Cardiac muscle cell (in vitro differentiated cells and primary cell): ENCODE measurements at places on chromosomes 6 and 20.
A peak's percentile ranks its signal among the peaks of the same experiment; 100 is the strongest.

GRCh38 chr20:32446301-32447100 is 88.4 kb downstream of the ASXL1 start:
- peaks cover 16% of the 10 kb centered on the region for H3K36me3 ChIP-seq
- no peak for DNase-seq
- H3K27ac ChIP-seq = peak overlapping the region; percentile 71
- peaks cover 9% of the 10 kb centered on the region for H3K4me1 ChIP-seq

DNA sequence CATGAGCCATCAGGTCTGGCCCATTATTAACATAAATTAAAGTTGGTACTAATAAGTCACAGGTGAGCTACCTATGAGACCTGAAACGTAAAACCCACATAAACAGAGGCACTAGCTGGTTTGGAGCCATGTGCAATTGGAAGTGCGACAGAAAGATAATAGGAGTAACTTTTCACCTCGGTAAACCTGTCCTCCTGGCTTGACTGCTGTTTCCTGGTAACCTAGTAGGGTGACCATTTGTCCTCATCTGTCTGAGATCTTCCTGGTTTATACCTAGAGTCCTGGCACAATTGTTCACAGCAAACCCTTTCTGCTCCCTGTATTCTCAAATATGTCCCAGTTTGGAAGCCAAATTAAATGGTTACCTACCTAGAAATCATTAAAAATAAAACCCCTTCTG is 7.4 kb downstream of the TBC1D20 start:
- H3K27ac ChIP-seq = no peak overlapping the region
- H3K4me1 ChIP-seq = peaks cover 8% of the 10 kb centered on the region
- H3K36me3 ChIP-seq = no peaks in the 10 kb centered on the region
- H3K4me3 ChIP-seq = no peak overlapping the region
- no peaks in the 10 kb centered on the region for H3K27me3 ChIP-seq
- DNase-seq = no peak

- no peaks in the 10 kb centered on the region for H3K27me3 ChIP-seq
- peaks cover 3% of the 10 kb centered on the region for H3K36me3 ChIP-seq
- H3K27ac ChIP-seq = no peak overlapping the region
- peak; percentile 12 for DNase-seq
- H3K4me3 ChIP-seq = no peak overlapping the region
These were observed 31.8 kb downstream of the PSMF1 start for GRCh38 chr20:1150218-1150617.

DNA sequence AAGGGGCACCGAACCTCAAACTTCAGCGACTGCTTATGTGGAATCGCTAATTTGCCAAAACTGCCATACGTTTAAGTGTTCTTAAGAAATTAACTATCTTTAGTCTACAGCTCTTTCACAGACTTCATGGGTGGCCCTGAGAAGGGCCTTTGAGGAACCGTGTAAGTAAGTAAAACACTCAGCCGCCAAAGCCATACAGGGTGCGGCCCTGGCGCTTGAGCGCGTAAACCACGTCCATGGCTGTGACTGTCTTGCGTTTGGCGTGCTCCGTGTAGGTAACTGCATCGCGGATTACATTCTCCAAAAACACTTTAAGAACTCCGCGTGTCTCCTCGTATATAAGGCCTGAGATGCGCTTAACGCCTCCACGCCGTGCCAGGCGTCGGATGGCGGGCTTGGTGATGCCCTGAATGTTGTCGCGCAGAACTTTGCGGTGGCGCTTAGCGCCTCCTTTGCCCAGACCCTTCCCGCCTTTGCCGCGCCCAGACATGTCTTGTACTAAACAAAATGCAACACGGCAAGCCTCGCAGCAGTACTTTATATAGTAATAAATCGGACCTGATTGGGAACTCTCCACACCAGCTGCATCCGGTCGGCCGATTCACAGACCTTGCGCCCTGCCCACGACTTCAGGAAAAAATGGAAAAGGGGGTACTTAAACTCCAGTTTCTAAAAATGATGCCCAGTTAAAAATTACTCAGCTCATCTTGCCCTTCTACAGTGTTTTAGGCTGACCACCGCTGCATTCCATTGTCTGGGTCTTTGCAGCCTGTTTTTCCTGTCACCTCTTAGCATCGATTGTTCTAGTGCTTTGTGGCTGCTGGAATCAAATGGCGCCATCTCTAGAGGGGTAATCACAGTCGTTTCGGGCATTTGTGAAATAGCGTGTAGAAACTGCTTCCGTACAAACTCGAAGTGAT is 38.9 kb downstream of the OR2B2 start:
- no peaks in the 10 kb centered on the region for H3K36me3 ChIP-seq
- peak; percentile 40 for DNase-seq

DNA sequence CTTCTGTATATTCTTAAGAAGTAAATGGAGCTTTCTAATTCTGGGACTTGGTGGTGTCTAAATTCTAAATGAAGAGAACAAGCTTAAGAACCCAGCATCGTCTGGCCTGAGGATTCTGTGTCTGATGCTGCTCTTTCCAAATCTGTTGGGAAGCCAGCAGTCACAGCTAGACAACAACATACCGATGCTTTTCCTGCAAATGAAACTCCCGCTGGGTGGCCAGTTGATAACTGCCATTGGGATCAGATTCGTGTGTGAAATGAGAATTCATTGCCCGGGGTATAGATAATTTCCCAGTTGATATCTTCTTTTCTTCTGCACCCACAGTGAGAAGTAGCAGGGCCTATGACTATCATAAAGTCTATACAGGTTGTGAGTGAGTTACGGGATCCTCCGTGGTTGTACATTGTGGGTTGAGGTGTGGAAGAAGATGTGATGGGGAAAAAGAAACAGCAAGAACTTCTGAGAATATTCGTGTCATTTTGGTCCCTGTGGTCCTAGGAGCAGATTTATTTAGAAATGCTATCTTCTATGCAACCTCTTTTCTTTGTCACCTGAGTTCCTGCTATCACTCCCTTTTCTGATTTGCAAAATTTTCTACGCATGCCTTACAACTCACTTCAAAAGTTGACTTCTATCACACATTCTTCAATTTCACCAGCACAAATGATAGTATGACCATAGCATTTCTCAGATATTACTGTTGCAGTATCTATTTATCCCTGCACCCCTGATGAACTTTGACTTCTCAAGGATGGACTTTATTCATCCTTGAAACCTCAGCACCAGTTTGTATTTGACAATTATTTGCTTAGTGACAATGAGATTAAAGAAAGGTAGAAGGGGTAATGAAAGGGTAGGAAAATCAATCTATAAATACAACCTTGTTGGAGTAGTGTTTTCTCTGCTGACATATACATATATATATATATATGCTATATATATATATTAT is 10.4 kb downstream of the NOX3 start:
- H3K36me3 ChIP-seq = no peaks in the 10 kb centered on the region
- H3K27ac ChIP-seq = no peak overlapping the region
- peaks cover 10% of the 10 kb centered on the region for H3K4me1 ChIP-seq
- no peak overlapping the region for H3K4me3 ChIP-seq
- H3K27me3 ChIP-seq = no peaks in the 10 kb centered on the region

DNA sequence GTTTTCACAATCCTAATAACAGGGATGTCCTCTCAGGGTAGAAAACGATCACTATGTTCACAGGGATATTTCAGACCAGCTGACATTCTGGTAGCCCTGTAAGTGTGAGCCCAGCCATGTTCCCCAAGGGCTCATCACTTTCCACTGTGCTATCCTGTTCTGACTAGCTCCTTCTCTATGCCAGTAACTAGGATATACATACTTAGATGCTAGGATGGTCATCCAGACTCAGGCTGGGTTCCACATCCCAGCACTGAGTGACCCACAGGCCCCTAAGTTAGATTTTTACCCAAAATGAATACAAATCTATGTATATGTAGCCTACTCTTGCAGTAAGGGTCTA is 83.0 kb downstream of the CD164 start:
- no peaks in the 10 kb centered on the region for H3K36me3 ChIP-seq
- no peak overlapping the region for H3K4me3 ChIP-seq
- no peaks in the 10 kb centered on the region for H3K27me3 ChIP-seq
- peak overlapping the region; percentile 95 for H3K27ac ChIP-seq
- H3K4me1 ChIP-seq = peaks cover 54% of the 10 kb centered on the region
- DNase-seq = no peak

- no peak overlapping the region for H3K4me3 ChIP-seq
- H3K36me3 ChIP-seq = no peaks in the 10 kb centered on the region
- H3K27me3 ChIP-seq = no peaks in the 10 kb centered on the region
- H3K4me1 ChIP-seq = peaks cover 24% of the 10 kb centered on the region
These were observed 103.3 kb downstream of the IBTK start for GRCh38 chr6:82144007-82144851.

- no peaks in the 10 kb centered on the region for H3K36me3 ChIP-seq
- no peak overlapping the region for H3K27ac ChIP-seq
- no peak for DNase-seq
- H3K4me1 ChIP-seq = no peaks in the 10 kb centered on the region
- no peak overlapping the region for H3K4me3 ChIP-seq
- H3K27me3 ChIP-seq = peaks cover 30% of the 10 kb centered on the region
These were observed 7.0 kb downstream of the TMEM244 start for GRCh38 chr6:129853996-129854711.

GRCh38 chr6:29943053-29943966 is 978 bp downstream of the HLA-A start:
- H3K27ac ChIP-seq = no peak overlapping the region
- peak overlapping the region; percentile 65 for H3K4me3 ChIP-seq
- H3K36me3 ChIP-seq = no peaks in the 10 kb centered on the region
- H3K27me3 ChIP-seq = no peaks in the 10 kb centered on the region
- H3K4me1 ChIP-seq = no peaks in the 10 kb centered on the region
- no peak for DNase-seq

DNA sequence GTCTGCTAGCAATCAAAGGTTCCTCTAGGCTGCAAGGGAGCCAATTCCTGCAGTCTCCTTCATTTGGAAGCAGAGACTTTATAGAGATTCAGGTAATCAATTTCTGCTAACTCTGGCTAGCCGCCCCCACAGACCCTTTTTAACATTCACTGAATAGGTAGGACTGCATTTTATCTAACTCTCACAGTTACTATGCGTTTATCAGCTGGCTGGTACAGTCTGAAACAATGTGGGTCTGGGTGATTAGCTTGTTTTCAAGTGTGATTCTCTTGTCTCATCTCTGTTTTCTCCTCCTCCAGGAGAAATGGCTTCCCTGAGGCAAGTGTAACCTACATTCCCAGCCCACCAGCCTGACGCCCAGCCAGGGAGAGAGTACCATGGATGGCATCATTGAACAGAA is 73.3 kb downstream of the SYNDIG1 start:
- no peak for DNase-seq
- H3K27ac ChIP-seq = no peak overlapping the region
- H3K4me1 ChIP-seq = no peaks in the 10 kb centered on the region
- H3K4me3 ChIP-seq = no peak overlapping the region

DNA sequence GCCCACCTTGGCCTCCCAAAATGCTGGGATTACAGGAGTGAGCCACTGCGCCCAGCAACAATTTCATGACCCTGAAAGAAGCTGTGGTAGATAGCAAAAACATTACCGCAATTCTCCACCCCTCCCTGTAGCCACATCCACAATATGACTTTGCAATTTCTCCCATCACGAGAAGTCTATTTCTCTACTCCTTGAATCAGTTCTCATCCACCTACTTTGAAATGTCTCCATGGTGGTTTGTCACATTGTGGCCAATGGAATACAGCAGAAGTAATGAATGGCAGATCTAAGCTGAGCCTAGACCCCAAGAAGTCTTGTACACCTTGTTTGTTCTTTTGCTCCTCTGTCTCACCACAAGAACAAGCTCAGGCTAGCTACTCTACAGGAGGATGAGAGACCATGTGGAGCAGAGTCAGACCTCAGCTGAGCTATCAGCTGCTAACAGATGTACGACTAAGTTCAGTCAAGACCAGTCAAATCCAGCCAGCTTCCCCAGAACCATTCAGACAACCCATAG is 6.3 kb downstream of the OXT start:
- H3K4me1 ChIP-seq = no peaks in the 10 kb centered on the region
- no peak for DNase-seq
- peaks cover 79% of the 10 kb centered on the region for H3K27me3 ChIP-seq
- H3K36me3 ChIP-seq = no peaks in the 10 kb centered on the region
- no peak overlapping the region for H3K27ac ChIP-seq
- no peak overlapping the region for H3K4me3 ChIP-seq

GRCh38 chr6:158063736-158064135 is 82.1 kb downstream of the SYNJ2 start:
- H3K4me3 ChIP-seq = no peak overlapping the region
- no peak for DNase-seq
- H3K27ac ChIP-seq = no peak overlapping the region
- no peaks in the 10 kb centered on the region for H3K27me3 ChIP-seq
- H3K4me1 ChIP-seq = no peaks in the 10 kb centered on the region

GRCh38 chr6:35601331-35602132 is 87.2 kb downstream of the FKBP5 start:
- H3K27me3 ChIP-seq = no peaks in the 10 kb centered on the region
- H3K4me1 ChIP-seq = peaks cover 49% of the 10 kb centered on the region
- DNase-seq = peak; percentile 87
- H3K4me3 ChIP-seq = peak overlapping the region; percentile 5

GRCh38 chr20:11700831-11701230 is 216.9 kb upstream of the BTBD3 start:
- no peak overlapping the region for H3K4me3 ChIP-seq
- no peaks in the 10 kb centered on the region for H3K4me1 ChIP-seq
- H3K36me3 ChIP-seq = no peaks in the 10 kb centered on the region
- no peak for DNase-seq
- H3K27ac ChIP-seq = no peak overlapping the region
- no peaks in the 10 kb centered on the region for H3K27me3 ChIP-seq

DNA sequence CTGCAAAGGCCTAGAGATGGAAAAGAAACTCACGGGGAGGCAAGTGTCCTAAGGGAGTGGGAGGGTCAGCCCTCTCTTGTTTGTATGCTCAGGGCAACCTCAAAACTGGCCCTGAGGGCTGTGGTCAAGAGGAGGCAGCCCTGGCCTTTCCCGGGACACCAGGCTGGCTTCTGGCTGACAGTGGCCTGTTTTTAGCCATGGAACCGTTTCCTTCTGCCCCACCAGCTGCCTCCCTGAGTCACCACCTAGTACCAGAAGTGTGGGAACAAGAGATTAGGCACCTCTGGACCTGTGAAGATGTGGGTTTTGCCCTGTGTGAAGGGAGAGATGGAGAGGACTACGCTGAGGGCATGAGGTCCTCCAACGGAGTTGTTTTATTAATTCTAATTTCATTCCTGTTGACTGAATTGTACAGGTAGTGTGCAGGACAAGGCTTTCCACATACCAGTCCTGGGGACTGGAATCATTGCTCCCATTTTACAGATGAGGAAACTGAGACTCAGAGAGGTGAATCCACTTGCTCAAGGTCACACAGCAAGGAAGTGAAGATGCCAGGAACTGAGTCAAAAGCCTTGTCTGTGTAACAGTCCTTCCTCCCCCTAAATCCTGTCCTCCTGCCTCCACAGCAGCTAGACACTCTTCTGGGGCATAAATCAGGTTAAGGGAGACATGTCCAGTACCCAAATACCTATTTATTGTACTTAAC is 5.5 kb downstream of the FOXS1 start:
- DNase-seq = no peak
- no peaks in the 10 kb centered on the region for H3K27me3 ChIP-seq
- H3K36me3 ChIP-seq = no peaks in the 10 kb centered on the region
- H3K4me1 ChIP-seq = peaks cover 9% of the 10 kb centered on the region
- no peak overlapping the region for H3K27ac ChIP-seq
- no peak overlapping the region for H3K4me3 ChIP-seq
